ENCODE measurements at places on chromosomes 12 and 14.

DNA sequence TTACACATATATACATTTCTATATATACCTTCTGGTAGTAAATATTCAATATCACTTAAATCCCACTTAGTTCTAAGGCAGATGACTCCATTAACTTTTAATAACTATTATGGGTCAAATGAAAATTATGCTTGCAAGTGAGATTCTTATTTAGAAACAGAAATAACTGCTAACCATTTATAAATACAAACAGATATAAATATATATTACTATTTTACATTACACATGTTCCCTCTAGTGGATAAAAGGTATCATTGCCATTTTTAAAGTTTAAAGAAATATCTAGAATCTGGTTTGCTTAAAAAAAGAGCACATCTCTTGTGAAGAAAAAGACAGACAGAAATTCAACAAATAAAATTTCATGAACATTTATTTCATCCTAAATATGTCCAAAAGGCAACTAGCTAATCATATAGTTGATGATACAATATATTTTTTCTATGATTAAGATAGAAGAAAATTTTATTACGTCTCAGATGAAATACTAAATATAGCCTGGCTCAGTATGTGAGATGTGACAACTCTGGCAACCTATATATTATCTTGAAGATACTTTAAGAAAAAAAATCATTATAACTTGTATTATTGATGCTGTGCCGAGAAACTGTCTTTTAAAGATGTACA is 11.7 kb upstream of the RAD51AP1 start:
- DNase-seq: no peak

DNA sequence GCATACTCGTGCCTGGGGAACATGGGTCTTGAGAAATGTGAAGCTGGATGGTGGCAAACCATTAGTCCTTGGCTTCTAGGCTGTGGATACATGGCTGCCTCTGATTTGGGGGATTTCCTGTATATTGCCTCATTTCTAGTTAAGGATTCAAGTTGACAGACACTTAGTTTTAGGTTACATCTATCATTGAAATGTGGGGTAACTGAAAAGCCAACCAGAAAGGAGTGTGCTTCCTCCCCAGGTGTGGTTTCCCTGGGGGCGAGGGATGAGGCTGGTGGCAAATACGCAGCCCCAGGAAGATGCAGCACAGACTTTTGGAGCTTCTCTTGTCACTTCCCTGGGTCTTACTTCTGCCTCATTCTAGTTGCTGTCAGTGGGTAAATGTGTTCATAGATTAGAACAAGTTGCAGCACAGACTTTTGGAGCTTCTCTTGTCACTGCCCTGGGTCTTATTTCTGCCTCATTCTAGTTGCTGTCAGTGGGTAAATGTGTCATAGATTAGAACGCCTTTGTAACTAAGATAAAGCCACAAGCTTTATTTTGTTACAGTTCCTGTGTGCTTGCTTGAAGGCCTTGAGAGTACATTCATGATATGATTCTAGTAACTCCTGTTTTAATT is 85.1 kb downstream of the BORCS5 start:
- DNase-seq: peak; percentile 65

DNA sequence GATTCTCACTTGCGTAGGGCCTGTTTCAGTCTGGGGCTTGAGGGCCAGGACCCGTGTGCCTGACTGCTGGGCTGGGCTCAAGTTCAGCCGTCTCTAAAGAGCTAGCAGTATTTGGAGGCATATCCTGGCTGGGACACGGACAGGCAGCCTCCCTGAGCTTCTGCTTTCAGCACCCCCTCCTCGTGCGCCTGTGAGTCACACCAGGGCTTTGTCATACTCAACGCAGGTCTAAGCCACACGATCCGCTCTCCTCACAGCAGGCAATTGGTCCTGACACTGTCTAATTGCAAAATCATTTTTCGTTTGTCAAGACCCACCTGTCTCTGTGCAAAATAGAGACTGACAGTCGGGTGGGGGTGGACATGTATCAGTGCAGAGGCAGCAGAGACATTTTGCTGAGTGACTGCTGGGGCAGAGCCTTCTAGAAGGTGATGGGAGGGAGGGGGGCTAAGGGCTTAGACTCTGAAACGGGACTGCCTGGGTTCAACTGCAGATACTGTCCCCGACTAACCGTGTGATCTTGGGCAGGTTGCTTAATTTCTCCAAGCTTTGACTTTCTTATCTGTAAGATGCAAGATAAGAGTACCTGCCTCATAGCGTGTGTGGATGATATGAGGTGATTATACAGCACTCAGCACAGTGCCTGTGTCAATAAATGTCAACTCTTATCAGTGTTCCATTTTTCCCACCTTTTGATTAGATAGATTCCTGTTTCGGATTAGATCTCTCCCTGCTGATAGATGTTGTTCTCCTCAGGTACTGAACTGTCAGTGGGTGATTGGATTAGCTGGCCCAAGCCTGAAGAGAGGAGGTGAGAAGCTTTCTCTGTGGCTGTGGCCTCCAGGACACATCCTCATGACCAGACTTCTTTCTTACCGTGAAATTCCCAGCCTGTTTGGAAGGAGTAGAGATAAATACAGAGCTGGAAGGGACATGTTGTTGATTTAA is 53.1 kb downstream of the KCNA1 start:
- no peak for DNase-seq

DNA sequence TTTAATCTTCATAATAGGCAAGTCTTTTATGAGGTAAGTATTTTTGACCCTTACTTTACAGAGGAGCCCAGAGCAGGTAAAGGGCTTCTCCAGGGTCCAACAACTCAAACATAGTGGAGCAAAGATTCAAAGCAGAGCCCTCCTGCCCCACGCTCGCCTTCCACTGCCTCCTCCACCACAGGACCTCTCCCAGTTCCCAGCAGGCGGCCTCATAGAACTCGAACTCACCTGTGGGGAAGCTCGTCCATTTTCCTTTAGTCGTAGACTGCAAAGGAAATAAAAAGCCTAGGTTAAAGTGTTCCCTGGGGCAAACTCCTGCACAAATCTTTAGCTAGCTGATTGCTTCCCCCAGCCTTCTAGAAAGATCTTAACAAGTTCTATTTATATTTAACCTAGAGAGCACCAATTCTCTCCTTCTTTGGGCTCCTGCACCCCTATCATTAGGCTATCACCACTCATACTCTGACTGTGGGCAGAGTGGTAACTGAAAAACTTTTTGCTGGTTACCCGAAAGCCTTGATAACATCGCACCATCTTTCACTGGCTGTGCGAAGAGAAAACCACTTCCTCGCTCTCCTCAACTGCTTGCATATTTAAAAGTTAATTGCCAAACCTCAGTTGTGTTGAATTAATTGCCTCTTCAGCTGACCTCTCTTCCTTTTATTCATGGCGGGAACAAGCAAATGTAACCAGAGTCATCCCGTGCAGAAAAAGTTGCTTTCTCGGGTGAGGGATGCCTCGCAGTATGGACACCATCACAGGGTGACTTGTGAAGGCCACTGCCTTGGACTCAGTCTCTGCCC is 299.6 kb downstream of the DPF3 start:
- peak; percentile 14 for DNase-seq

DNA sequence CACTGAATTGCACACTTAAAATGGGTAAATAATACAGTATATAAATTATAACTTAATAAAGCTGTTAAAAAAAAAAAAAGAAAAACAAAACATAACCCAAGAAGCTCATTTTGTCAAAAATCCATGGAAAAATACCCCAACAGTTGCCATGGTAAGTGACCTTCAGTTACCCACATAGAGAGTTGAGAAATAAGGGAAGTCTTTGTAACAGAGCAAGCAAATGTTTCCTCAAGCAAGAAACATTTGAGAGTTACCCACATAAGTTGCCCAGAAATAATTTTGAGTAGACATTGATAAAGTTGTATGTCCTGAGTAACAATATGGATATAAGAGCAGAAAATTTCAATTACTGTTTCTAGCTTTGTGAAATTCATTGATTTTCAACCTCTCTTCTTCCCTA is 227.4 kb downstream of the CCDC59 start:
- DNase-seq: no peak

DNA sequence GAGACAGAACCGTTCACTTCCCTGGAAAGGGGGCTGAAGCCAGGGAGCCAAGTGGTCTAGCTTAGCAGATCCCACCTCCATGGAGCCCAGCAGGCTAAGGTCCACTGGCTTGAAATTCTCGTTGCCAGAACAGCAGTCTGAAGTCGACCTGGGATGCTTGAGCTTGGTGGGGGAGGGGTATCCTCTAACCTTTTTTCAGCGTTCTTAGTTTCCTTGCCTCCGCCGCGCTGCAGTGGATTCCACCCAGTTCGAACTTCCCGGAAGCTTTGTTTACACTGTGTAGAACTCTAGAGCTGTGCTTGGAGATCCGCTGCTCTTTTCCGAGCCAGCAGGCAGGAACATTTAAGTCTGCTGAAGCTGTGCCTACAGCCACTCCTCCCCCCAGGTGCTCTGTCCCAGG is 45.2 kb upstream of the FKBP4 start:
- DNase-seq: no peak

DNA sequence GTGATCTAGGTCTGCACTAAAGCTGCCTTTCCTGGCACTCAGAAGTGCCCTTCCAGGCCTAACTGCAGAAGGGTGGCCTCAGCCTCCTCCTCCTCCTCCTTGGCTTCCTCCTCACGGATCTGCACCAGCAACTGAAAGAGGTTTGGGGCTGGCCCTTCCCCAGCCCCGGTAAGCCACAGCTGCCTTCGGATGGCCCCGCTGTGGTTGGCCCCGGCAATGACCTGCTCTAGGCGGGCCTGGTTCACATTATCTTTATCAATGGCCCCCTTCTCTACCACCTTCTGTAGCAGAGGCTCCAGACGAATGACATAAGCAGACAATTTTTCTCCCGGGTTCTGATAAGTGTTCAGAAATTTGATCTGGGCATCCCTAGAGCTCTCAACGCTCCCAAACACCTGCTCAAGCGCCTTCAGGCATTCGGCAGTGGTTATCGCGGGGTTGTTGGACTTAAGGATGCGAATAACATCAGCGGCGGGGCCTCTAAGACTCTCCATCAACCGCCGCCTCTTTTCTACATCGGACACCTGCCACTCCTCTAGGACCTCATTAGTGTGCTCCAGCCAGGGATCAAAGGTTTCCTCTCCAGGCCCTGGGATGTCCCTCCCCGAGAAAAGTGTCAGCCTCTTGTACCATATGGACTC is 1.5 kb downstream of the PNMA1 start:
- peak; percentile 33 for DNase-seq

DNA sequence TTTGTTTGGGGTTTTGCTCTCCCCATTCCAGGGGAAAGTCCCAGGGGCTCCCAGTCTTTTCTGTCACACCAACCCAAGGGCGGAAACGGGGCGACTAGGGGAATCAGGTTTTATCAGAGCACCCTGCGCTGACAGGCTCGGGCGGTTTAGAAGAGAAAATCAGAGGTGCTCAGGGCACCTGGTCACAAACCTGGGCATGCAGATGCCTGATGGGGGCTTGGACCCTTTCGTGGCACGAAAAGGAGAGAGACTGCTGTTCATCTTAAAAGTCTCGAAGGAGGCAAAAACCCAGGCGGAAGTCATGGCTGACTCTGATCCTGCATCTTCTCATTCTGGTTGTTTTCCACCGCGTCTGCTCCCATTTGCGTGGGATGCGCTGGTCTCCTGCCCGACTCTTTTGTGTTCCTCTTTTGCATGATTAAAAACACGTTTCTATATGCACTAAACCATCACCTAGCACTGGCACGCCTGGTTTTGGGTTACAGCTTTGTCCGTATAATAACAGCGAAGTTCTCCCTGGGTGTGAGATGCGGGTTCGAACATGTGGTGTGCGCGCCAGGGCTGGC is 13.2 kb downstream of the OTX2 start:
- DNase-seq: no peak
